ENCODE measurements at places on chromosomes 12 and 14.

GRCh38 chr14:61140872-61141271 lies 140.3 kb downstream of the TMEM30B start:
- DNase-seq: no peak

DNA sequence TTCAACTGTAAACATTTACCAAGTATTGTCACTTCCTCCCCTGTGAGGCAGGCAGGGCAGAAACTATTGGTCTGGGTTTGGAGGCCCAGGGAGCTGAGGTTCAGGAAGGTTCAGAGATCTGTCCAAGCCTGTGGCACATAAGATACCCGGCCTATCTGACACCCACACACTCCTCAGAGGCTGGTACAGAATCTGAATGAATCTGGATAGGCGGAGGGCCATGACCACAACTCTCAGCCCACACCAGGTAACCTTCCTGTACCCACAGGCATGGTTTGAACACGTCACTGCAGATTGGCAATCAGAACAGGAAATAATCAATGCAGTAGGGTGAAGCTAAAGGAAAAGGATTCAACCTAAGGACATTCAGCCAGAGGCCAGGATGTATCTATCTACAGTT lies 92.8 kb upstream of the TMCC3 start:
- no peak for DNase-seq

- DNase-seq: no peak
Measured at GRCh38 chr14:32413967-32414640, 85.0 kb downstream of the AKAP6 start.

GRCh38 chr12:109734219-109735000 lies 20.8 kb downstream of the FAM222A start:
- no peak for DNase-seq

GRCh38 chr12:12724421-12725085 lies 7.4 kb downstream of the CDKN1B start:
- no peak for DNase-seq

GRCh38 chr14:64444984-64445845 lies 20.1 kb upstream of the AKAP5 start:
- DNase-seq: no peak

- DNase-seq: peak; percentile 63
Measured at GRCh38 chr14:91415794-91416743, 1.6 kb downstream of the CCDC88C start.

- DNase-seq: no peak
Measured at GRCh38 chr14:53596853-53597525, 359.6 kb downstream of the BMP4 start.

DNA sequence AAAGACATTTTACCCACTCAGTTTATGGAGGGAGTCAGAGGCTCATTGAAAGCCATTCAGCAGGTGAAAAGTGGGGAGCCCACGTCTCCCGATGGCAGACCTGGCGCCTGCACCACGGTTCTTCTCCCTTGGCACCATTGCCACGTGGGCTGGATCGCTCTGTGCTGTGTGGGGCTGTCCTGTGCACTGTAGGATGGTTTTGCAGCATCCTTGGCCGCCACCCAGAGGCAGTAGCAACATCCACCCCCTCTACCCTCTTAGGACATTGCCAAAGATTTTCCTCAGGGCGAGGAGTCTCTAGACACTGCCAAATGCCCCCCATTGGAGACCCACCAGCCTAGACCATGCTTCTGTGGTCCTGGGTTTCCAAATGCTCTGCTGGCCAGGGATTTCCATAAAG lies 60.2 kb downstream of the SYNE3 start:
- no peak for DNase-seq

DNA sequence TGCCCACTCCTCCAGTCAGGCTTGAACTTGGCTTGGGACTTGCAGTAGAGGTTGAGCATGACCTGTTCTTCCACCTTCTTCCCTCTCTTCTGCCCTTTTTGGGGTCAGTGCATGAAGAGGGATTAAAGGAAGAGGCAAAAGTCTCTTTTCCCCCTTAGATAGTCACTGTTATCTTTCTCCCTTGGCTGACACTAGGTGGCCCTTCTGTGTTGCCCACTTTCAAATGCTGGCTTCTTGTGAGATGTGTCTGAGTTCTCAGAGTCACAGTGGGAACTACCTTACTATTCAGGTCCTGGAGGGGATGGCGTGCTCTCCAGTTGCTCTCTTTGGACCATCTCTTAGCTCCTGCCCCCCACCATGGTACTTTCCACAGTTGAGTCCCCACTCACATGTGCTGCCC lies 73.6 kb downstream of the GPR65 start:
- no peak for DNase-seq

- no peak for DNase-seq
Measured at GRCh38 chr12:10179776-10180181, 947 bp downstream of the TMEM52B start.

- DNase-seq: no peak
Measured at GRCh38 chr12:67457136-67457535, 188.0 kb downstream of the CAND1 start.

GRCh38 chr12:15851919-15852318 lies 30.3 kb upstream of the STRAP start:
- DNase-seq: no peak

- DNase-seq: no peak
Measured at GRCh38 chr14:102188187-102188586, 48.5 kb downstream of the WDR20 start.

DNA sequence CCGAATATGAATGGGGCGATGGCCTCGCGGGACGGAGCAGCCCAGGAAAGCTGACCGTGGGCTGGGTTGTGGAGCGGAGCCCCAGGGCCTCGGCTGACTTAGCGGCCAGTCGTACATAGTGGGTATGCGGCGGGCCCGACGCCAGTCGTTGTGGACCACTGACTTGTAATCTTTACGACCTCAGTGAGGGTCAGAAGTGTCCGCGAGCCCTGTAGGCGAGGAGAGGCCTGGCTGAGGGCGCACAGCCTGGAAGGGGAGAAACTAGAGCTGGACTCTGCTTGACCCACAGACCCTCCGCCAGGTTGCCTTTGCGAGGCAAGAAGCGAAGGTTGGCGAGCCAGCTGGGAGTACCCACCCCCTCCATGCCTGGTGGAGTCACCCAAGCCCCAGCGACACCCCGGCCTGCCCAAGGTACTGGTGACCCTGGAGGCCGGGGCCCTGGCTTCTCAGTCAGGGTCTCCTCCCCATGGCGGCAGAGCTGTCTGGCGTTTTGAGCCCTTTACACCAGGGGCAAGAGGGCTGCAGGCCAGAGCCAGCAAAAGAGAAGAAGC lies 15.6 kb upstream of the DYNC1H1 start:
- DNase-seq: no peak

DNA sequence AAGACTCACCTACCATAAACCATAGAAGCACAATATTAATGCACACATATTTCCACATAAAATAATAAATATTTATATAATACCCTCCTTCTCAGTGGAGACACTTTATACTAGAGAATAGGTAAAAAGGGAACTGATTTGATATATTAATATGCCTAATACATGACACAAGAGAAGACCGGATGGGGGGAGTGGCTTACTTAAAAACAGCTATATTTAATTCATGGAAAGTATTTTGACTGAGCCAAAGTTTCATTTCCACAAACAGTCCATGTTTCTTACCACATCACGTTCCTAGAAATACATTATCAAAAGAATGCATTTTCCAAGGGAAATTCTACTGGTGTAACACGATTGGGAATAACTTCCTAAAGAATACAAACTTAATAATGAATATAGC lies 63.4 kb downstream of the ITPR2 start:
- DNase-seq: no peak

GRCh38 chr12:1054117-1054870 lies 63.3 kb downstream of the ERC1 start:
- no peak for DNase-seq

DNA sequence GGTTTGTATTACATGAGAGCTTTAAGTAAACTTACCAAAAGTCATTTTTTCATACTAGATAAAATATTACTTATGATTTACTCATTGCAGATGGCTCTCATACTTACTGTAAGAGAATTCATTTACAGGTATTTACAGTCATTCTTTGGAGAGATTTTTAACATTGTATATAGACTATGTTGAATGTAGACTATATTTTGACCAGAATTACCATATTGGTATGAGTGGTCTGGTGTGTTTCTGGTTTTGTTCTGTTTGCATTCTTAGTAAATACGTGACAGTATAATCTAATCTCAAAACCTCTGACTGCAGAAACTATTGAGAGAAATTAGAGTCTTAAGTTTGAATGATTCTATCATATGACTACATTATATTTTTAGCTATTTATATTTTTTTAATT lies 91.1 kb downstream of the USP15 start:
- no peak for DNase-seq

GRCh38 chr14:92103363-92103989 lies 2.9 kb downstream of the ATXN3 start:
- no peak for DNase-seq

GRCh38 chr12:1488908-1489381 lies 105.4 kb downstream of the FBXL14 start:
- DNase-seq: peak; percentile 11

- no peak for DNase-seq
Measured at GRCh38 chr12:12926571-12927071, 25.3 kb downstream of the GPRC5D start.

GRCh38 chr14:65134651-65135579 lies 32.6 kb upstream of the MAX start:
- no peak for DNase-seq

GRCh38 chr14:85963486-85963885 lies 433.5 kb downstream of the FLRT2 start:
- no peak for DNase-seq

DNA sequence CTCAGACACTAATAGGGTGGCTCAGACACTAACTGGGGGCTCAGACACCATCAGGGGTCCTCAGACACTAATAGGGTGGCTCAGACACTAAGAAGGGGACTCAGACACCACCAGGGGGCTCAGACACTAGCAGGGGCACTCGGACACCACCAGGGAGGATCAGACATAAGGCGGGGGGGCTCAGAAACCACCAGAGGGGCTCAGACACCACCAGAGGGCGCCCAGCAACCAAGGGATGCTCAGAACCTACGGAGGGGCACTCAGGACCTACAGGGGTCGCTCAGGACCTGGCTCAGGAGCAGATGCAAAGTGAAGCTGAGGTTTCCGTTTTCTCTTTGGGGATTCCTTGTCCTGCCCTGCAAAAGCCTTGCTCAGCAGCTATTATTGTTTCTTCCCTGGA lies 448.5 kb downstream of the TMEM121 start:
- peak; percentile 60 for DNase-seq

DNA sequence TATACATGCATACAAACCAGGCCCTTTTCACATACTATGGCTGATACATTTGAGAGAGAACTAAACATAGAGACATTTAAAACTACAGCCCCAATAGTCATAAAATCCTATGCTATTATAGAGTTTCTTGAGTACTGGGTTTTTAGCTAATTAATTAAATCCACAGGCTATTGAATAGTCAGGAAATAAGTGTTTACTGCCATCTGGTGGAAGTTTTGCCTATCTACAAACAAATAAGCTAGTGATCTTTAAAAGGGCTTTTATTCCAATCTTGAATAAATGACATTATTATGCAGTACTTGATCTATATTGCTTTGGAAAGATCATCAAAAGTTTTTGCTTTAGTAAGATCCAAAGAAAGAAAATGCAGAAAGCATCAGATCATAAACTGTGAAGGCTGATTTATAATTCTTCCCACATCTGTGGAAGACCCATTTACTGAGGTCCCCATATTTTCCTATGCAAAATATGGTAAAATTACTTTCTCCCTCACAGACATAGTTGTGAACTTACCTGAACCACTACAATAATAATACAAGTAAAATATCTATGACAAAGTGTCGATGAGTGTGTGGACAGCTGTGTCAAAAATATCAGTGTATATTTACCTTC lies 131.3 kb downstream of the ITPR2 start:
- DNase-seq: no peak

DNA sequence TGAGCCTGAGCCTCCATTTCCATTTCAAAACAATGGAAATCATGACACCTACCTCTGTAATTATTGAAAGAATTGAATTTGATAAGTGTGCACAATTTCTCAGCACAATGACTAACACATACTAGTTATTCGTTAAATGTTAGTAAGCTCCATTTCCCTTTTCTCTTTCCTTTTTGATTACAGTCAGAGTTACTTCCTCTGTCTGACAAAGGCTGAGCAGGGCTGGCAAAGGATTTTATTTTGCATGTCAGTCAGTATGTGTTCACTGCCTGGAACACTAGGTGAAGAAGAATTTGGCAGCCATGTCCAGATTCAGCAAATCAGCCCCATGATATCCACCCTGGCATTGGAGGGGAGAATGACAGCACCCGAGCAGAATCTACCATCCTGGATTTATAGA lies 12.2 kb upstream of the RHOJ start:
- no peak for DNase-seq

DNA sequence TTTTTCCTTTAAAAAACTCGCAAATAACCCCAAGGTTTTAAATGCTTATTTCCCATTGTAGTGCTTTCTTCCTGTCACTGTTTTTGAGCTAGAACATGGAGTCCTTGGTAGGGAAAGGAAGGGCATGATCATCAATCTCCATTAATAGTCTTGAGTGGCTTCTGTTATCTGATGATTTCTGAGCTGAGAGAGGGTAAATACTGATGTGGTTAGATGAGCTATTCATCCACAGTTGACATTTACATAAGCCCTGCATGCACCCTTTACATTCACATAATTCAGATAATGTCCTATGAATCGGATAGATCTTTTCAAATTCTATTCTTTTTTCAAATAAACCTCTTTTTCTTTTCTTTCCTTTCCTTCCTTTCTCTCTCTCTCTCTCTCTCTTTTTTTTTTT lies 81.4 kb downstream of the NTN4 start:
- no peak for DNase-seq

GRCh38 chr12:6937481-6938352 lies 5.9 kb upstream of the RNU7-1 start:
- DNase-seq: peak; percentile 93

- no peak for DNase-seq
Measured at GRCh38 chr12:103085541-103085940, 128.1 kb downstream of the ASCL1 start.

GRCh38 chr12:43586646-43587245 lies 34.7 kb upstream of the ADAMTS20 start:
- DNase-seq: no peak

DNA sequence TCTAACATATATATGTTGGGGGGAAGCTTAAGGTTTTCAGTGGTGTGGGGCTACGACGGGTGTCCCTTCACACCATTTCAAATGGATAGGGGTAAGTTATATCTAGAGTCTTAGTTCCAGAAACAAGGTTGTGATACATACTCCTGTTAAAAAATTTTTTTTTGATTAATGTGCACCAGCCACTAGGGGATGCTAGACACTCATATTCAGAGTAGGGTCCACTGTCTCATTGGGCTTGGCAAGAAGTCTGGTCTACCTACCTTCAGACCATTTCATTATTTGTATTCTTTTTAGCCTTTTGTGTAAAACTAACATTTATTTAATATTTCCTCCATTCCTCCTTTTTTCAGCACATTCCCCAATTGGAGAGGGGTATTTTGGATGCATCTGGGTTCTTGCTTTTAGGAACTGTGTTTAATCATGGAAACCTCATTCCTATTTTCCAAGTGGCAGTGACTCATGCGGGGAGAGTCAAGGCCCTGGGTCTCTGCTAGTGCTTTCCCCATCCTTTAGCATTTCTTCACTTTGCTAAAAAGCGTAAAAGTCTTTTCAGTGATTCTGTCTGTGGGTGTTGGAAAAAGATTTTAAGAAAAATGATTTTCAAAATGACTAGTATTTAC lies 33.4 kb downstream of the ANO4 start:
- no peak for DNase-seq

All from stimulated activated naive CD4-positive, alpha-beta T cell (primary cell).